Choroid plexus epithelial cell (primary cell): ENCODE measurements at places on chromosomes 12 and 14.

GRCh38 chr14:104178279-104178678, 39.9 kb downstream of the KIF26A start:
- no peak for DNase-seq

- no peak for DNase-seq
Observed at GRCh38 chr12:132249689-132250478, 79.5 kb downstream of the GALNT9 start.

GRCh38 chr14:52069307-52070050, 620 bp upstream of the NID2 start:
- peak; percentile 87 for DNase-seq

DNA sequence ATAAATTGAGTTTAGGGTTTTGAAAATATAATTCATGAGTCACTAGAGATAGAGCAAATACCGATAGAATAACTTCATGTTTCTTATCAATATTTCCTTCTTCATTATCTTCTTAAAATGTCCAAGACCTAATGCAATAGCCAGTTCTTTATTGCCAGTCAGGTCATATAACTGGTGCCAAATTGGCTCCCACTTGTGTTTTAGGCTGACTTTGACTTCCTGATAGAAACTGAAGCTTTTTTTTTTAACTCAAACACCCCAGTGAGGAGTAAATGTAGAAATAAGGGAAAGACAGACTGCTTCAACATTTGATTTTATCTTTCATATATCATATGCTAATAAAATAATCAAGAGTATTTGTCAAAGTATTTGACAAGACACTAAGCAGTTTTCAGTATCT, 80.7 kb downstream of the ARMH4 start:
- no peak for DNase-seq

- DNase-seq, result no peak
Observed at GRCh38 chr14:28875934-28876571, 109.5 kb downstream of the FOXG1 start.

GRCh38 chr14:44317441-44317746, 189.7 kb downstream of the FSCB start:
- no peak for DNase-seq

DNA sequence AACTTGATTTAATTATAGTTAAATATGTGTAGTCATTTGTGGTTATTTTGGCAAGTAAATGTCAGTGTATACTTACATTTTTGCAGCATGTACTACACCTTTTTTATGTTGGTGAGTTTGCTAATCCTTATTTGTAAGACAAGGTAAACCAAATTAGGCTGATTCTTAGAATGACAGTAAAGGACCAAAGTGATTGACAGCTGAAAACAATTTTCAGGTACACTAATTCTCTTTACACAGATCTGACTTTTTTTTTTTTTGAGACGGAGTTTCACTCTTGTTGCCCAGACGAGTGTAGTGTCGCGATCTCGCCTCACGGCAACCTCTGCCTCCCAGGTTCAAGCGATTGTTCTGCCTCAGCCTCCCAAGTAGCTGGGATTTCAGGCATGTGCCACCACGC, 8.4 kb downstream of the SLC25A3 start:
- no peak for DNase-seq

- peak; percentile 78 for DNase-seq
Observed at GRCh38 chr14:64303471-64303917, 9.3 kb upstream of the ESR2 start.

GRCh38 chr12:29762637-29763300, 21.0 kb downstream of the TMTC1 start:
- no peak for DNase-seq

GRCh38 chr14:75989134-75989533, 3.6 kb downstream of the IFT43 start:
- DNase-seq, result peak; percentile 70

- DNase-seq, result no peak
Observed at GRCh38 chr12:116226026-116226425, 51.5 kb downstream of the MED13L start.

- no peak for DNase-seq
Observed at GRCh38 chr14:23568021-23568599, 519 bp upstream of the AP1G2 start.

- DNase-seq, result peak; percentile 84
Observed at GRCh38 chr12:18430425-18431048, 169.2 kb downstream of the PIK3C2G start.

DNA sequence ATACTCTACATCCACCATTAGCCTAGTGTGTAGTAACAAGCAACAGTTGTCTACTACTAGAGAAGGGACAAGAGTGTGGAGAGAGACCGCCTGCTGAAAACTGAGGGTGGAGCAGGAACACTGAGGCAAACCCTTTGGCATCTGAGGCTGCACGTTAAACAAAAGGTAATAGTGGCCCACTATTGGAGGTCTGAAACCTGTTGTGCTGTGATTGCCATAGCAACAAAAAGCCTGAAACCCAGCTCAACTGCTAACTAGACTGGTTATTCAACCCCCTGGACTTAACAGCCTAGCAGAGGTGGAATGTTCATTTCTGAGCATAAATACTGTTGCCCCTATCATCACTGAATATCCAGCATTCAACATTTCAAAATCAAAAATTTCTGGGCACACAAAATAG, 43.0 kb downstream of the PPP4R4 start:
- no peak for DNase-seq

DNA sequence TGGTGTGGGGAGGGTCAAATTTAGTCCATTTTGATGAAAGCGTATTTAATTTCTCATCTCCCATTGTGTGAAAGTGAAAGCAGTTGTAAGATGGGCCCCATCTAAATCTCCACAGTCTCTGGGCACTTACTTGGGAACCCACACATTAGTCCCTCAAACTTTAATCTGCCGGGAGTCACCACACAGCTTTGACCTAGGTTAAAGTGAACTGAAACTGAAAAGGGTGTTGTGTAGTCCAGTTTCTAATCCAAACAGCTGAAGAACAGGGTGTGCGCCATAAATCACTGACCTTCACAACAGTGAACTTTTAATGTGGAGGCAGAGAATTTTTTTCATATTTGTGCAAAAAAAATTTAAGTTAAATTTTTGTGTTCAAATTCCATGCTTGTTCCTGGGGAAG, 48.4 kb upstream of the PTPRO start:
- DNase-seq, result no peak

- DNase-seq, result peak; percentile 39
Observed at GRCh38 chr12:18998343-18999261, 130.9 kb upstream of the PLEKHA5 start.

- no peak for DNase-seq
Observed at GRCh38 chr14:61132894-61133293, 148.2 kb downstream of the TMEM30B start.

GRCh38 chr14:102902523-102903247, 19.8 kb upstream of the AMN start:
- DNase-seq, result no peak

DNA sequence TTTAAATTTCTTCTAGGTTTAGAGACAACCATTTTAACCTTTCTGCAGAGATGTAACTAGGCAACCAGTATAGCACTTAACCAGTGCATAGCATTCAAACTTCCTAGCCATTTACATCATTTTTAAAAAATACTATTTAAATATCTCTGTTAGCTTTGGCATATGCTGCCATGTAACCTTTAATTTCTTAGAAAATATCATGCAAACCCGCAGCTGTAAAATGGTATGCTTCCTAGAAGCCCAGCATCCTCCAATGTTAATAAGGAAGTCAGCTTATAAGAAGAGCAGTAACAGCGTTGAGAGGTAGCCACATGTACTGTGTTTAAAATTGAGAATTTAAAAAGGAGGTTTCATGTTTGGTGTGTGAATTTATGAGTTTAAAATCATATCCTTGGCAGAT, 22.8 kb downstream of the GNG2 start:
- DNase-seq, result no peak

- DNase-seq, result no peak
Observed at GRCh38 chr14:76112889-76113624, 38.7 kb upstream of the GPATCH2L start.

GRCh38 chr12:30012816-30013450, 229.2 kb upstream of the TMTC1 start:
- DNase-seq, result no peak

DNA sequence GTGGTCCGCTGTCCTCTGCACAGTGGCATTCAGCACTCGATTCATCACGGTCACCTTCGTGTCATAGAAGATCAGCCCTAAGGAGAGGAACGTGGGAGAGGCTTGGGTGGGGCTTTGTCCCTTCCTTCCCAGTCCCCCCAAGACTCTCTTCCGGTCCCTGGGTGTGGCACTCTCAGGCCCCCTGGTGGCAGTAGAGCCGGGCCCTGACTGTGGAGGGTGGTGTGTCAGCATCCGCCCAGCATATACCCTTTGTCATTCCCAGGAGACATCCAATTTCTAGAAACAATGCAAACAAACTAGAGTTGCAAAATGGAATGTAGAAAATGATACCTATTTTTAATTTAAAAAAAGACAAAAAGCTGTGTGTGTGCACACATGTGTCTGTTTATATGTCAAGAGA, 45.0 kb downstream of the TRAFD1 start:
- DNase-seq, result peak; percentile 26

- peak; percentile 36 for DNase-seq
Observed at GRCh38 chr12:754473-754820, 2.1 kb downstream of the WNK1 start.
